Activated T-cell treated with anti-CD3 and anti-CD28 coated beads, Interleukin-2, amount 50 U/mL, for 72 hours (primary cell): ENCODE measurements at places on chromosomes 7 and 10. TPM values are rescaled to one million over a fixed set of nuclear protein-coding genes. Genes with fewer than 3 reads are reported as not detected.

GNAI1 gene
- total RNA-seq: 4.4 TPM

SFTPA2 gene
- total RNA-seq: not detected

A1CF gene
- not detected for total RNA-seq

HOGA1 gene
- not detected for total RNA-seq

ENTPD1 gene
- 0.53 TPM for total RNA-seq

TBX20 gene
- total RNA-seq: not detected

SPAG6 gene
- total RNA-seq: 0.37 TPM

CLEC5A gene
- not detected for total RNA-seq

DNA sequence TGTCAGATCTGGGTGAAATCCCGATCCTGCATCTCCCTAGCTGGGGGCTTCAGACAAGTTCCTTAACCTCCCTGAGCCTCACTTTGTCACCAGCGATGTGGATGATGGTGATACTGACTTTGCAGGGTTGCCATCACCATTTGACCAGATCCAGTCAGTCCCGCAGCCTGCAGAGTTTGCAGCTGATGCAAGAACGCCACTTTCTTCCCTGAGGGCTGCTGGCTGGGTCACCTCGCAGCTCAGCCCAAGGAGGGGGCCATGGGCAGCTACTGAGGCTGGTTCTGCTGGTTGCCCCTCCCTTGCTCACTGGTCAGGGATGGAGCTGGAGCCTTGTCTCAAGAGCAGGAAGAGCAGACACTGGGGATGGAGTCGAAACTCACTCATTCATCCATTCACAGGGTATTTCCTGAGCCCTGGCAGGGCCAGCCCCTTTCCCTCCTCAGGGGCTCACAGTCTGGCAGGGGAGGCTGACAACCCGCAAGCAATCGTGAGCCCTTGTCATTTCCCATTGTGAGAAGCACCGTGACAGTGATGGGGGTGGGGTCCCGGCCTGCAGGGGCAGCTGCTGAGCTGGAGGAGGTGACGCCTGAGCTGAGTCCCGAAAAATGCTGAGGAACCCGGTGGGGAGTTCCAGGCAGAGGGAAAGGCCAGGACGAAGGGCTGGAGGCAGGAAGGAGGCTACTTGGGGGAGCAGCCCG is 111.1 kb upstream of the TCF7L2 start:
- DNase-seq: no peak

DNA sequence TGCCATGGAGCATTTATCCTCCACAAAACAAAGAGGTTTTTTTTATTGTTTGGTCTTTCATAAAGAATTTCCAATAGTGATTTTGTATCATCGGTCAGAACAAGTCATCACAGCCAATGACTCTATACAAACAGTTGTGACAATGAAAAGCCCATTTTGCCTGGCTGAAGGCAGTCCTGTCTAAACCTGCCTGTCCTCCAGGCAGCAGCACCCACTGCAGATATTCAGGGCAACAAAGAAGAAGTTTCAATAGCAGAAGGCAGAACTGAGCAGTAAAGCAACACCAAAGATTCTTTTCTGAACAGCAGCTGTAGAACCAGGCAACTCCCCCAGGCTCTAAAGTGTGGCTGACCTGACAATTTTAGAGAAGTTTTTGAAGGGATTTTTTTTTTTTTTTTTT is 169.4 kb downstream of the FGFR2 start:
- DNase-seq: no peak

- no peak for DNase-seq
Observed at GRCh38 chr10:33273295-33274002, 61.0 kb downstream of the NRP1 start.

DNA sequence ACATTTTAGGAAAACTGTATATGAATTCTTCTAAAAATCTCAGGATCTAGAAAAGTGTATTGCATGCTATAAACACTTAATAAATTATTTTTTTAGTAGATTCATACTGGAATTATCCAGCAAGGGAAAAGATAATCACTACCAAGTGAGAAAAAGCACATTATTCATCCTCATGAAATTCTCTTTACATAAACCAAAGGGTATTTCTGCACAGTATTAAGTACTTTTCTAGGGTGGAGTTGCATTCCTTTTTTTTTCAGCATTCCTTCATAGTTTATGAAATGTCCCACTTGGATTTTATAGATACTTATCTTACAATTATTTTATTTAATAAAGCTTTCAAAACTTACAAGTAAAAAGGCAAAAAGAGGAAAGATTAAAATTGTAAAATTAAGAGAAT is 403.3 kb downstream of the HGF start:
- DNase-seq: no peak

- no peak for DNase-seq
Observed at GRCh38 chr10:17905491-17905890, 46.2 kb upstream of the SLC39A12 start.

GRCh38 chr7:23264916-23265458 is 18.4 kb downstream of the GPNMB start:
- no peak for DNase-seq

GRCh38 chr10:17904564-17904963 is 47.2 kb upstream of the SLC39A12 start:
- no peak for DNase-seq

GRCh38 chr7:65448816-65449504 is 75.3 kb downstream of the ZNF92 start:
- no peak for DNase-seq

GRCh38 chr7:157652954-157653826 is 316.4 kb downstream of the DNAJB6 start:
- DNase-seq: no peak

- no peak for DNase-seq
Observed at GRCh38 chr10:71893920-71894319, 42.9 kb upstream of the PSAP start.

DNA sequence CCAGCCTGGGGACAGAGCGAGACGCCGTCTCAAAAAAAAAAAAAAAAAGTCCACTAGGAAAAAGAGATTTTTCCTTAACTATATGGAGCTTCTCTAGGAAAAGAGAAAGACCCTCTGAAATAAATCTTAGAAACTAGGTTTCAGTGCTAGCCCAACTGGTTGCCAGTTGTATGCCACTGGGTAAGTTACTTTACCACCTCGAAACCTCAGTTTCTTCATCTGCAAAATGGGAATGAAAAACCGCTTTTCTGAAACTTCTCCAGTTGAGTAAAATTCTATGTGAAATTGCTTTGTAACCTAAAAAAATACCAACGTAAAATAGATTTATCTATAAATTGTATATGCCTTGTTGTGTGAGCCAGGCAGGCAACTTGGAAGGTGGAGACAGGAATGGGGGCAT is 16.5 kb upstream of the EIF5AL1 start:
- DNase-seq: no peak

GRCh38 chr7:127391591-127392181 is 822 bp downstream of the ZNF800 start:
- DNase-seq: peak; percentile 68

GRCh38 chr7:29955075-29955792 is 34.4 kb downstream of the SCRN1 start:
- DNase-seq: no peak

- DNase-seq: no peak
Observed at GRCh38 chr10:3484306-3485056, 300.5 kb downstream of the KLF6 start.
